ENCODE measurements at places on chromosomes 3 and 15.

GRCh38 chr3:177041021-177041729 is 156.1 kb downstream of the TBL1XR1 start:
- DNase-seq = peak; percentile 15

GRCh38 chr15:31236184-31237042 is 90.2 kb upstream of the KLF13 start:
- DNase-seq = peak; percentile 50

DNA sequence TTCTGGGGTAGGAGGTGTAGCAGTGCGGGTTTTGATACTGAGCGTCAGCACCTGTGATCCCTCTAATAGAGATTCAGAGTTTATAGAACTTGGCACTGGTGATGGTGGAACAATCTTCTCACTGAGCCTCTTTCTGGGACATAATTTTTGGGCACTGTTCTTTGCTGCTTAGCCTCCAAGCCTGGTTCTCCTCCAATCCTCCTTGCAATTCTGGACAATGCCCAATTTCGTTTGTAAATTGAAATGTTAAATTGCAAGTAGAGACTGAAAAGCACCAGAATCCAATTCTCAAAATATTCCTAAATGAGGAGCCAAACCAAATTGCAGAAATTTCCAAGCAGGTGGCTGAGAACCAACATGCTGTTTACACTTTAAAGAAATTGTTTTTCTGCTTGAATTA is 149.8 kb upstream of the ABI3BP start:
- DNase-seq = no peak

DNA sequence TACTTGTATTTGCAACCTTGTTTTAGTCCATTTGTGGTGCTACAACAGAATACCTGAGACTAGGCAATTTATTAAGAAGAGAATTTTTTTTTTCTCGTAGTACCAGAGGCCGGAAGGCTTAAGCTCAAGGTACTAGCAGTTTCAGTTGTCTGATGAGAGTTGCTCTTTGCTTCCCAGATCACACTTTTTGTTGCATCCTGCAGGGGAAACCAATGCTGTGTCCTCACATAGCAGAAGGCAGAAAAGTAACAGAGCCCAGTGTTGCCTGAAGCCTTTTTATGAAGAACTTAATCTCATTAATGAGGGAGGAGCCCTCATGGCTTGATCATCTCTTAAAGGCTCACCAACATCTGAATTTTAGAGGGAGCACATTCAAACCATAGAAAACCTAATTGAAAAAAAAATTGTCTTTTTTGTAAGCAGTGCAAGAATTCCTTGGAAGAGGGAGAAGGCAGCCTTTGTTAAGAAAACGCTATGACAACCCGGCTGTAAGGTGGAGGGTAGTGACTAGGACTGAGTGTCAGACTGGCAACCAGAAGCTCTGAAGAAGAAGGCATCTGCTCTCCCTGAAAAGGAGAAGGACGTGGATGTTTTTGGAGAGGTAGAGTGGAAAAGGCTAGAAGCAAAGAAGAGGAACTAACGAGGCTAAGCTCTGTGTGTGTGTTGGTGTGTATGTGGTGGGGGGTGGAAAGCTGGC is 1245.3 kb downstream of the ROBO2 start:
- no peak for DNase-seq

GRCh38 chr3:153221748-153222162 is 59.7 kb downstream of the RAP2B start:
- DNase-seq = no peak

GRCh38 chr15:67150023-67150860 is 84.8 kb downstream of the SMAD3 start:
- no peak for DNase-seq

GRCh38 chr3:44890852-44891251 is 16.4 kb downstream of the TGM4 start:
- DNase-seq = no peak

DNA sequence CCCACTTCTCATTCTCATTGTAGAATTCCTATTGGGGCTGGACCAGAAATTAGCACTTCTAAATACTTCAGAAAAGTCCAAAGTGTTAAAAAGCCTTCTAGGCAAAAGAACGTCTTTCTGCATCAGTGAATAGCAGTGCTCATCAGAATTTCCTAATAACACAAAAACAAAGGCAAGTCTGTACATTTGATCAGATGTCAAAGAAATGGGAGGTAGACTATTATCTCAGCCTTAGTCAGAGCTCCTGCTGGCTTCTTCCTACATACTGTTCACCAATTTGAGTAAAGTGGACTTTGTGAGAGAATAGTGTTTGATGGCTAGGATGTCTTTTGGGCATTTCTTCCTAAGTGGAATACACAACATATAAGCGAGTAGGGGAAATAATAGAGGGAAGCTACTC is 48.7 kb downstream of the FOXB1 start:
- no peak for DNase-seq

Measured in hypothalamus (tissue), 51 donors.